CD4-positive, alpha-beta T cell treated with Interferon gamma for 1 hour (primary cell): ENCODE measurements at places on chromosomes 7 and 10.

GRCh38 chr7:104627516-104627915 lies 299.1 kb downstream of the LHFPL3 start:
- DNase-seq: no peak

GRCh38 chr7:81882086-81882485 lies 112.2 kb upstream of the HGF start:
- DNase-seq: no peak

GRCh38 chr7:54813398-54813797 lies 54.4 kb upstream of the SEC61G start:
- DNase-seq: no peak

GRCh38 chr10:80394358-80394916 lies 13.9 kb upstream of the PRXL2A start:
- no peak for DNase-seq

DNA sequence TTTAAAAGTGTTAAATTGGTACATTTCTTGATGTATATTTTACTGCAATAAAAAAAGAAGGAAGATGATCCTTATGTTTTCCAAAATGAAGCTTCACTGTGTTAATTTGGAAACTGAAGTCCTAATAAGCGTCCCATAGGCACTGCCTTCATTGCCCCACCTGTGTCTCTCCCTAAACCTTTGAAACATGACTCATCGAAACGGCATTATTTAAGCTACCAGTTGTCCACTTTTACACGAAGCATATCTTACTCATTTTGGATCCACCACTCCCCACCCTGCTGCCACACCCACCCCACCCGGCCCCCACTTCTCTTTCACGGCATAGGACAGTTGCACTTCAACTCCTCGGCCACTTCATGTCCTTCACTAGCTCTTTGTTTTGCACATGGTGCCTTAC lies 85.5 kb downstream of the KIAA1549 start:
- DNase-seq: no peak

DNA sequence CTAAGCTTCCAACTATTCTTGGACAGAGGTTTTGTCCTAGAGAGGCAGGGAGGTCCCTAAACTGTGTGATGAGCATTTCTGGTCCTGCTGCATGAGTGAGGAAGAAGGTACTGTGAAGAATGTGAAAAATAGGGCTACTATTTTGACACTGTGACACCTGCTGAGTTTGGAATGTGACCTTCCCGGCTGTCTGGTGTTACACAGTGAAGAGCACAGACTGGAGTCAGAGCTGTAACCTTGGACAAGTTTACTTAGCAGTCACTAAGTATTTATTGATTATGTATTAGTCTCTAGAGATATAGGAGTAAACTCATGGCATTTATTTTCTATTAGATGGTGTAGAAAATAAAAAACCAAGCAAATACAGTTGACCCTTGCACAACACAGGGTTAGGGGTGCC lies 12.3 kb downstream of the GOLGA7B start:
- no peak for DNase-seq

DNA sequence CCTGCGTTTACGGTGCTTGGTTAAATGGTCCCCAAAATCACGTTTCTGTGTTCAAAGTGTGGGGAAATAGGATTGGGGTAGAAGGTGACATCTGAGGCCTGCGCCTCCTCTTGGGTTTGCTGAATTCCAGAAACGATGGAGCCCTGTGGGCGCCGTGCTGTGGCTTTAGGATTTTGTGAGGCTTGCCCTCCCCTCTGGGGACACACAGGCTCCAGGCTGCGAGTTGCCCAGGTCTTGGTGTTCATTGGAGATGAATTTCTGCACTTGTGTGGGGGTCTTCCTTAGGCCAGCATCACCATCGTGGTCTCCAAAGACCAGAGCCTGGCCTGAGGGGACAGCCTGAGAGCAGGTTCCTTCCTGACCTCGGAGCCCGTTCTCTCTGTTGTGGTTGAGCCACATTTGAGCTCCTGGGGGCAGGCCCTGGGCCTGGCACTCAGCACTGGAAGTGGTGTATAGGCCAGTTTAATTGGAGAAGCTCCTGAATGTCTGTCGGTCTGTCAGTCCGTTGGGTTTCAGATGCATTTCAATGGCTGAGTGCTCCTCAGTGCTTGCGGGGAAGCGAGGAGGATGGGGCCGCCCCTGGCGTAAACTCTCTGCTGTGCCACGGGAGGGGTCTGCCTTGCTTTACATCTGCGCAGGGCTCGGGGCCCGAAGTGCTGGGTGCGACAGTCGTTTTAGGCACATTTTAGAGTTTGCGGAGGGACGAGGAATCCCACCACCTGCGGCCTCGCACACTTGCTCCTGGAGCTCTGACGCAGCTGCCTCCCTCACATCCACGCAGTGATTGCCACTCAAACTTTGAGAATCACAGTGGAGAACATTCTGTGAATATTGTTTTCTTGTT lies 71.7 kb downstream of the DNAJB6 start:
- no peak for DNase-seq

GRCh38 chr7:13104128-13104527 lies 416.7 kb downstream of the ARL4A start:
- no peak for DNase-seq

DNA sequence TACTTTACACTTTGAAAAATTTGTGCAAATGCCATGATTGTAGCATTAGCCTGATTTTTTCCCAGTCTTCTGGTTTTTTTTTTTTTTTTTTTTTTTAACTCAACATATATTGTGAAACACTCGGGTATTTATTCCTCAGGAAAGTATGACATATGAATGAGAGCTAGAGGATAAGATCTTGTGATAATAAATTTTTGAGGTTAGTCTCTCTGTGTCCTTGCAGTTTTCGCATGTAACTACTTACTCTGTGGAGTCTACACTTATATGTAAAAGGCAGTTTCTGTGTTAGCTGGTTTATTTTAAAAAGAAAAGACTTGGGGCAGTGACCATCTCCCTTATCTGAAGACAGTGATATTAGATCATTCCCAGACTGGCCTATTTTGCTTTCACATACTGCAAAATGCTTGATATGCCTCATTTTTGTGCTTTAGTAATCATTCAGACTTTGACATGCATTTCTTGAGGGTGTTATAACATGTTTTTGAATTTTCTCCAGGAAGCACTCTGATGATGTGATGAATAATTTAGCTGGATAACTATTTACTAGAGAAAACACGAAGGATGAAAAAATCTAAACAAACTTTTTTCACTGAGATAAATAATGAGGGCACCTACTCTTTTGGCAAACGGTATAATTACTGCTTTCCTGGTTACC lies 371.0 kb downstream of the NRG3 start:
- no peak for DNase-seq

DNA sequence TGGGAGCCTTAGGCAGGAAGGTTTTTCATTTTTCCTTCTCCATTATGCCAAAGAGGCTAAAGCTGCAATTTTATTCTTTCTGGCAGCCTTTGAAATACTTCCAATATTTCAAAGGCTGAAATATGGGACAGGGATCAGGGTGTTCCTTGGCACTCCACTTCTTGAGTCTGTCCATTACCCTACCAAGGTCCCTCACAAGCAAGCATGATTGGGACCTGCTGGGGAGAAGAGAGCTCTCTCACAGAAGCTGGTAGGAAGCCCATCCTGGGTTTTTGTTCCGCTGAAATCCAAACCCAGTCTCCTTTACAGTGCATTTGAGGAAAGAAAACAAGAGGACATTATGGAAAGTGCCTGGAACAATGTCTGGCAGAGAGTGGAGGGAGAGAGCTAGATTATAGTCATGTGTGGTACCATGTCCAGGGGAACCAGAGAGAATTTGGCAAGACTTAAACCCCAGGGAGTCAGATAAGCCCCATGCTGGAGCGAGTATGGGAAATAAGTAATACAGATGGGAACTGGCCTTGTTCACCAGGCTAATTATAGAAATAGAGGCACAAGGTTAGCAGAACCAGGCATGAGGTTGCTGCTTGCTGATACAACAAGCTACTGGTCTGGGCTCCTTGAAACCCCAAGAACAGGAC lies 104.7 kb downstream of the LSM5 start:
- no peak for DNase-seq

DNA sequence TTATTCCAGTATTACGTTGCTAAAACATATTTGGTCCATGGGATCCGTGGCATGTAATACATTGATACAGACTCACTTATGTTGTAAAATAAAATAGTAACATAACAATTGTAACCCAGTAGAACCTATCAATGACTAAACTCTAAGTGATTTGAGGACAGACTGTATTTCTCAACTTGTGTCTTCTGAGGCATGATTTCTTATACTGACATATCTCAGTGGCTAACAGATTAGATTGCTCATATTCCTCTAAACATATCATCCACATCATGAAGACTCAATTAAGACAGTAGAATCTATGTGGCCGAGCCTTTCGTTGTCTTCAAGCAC lies 72.3 kb downstream of the CREB5 start:
- no peak for DNase-seq

DNA sequence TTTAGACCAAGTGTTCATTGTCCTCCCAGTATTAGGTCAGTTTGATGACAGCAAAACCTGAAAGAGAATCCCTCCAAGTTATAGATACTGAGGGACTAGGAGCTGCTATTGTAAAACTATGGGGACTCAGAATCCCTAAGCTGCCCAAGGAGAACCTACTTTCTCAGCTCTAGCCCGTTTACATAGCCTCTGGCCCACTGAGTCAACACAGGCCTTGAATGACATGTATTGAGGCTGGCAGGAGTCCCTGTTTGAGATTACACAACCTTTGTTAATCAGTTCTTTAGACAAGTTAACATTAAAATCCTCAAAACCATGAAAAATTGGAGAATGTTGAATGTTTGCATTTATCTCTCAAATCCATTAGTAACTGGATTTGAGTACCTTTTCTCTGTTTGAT lies 1079.0 kb downstream of the KCNMA1 start:
- no peak for DNase-seq

DNA sequence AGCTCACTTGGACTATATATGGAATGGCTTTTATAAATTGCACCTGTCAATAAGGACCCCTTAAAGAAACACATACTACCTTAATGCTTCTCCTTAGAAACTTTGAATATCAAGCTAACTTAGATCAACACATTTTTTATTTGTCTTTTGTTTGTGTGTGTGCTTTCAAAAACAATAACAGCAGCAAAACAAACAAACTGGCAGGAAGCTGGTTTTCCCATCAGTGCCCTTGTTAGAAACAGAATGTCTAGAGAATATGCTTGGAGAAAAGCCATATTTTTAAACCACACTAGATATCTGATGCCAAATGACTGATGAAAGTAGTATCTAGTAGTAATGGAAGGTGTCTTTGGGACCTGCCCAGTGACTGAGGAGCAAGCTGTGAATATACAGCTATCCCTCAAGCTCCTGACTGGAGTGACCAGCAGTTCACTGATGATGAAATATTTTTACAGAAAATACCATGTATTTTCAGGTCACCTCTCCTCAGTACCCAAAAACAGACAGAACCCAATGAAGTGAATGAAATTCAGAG lies 1.0 kb downstream of the PDE1C start:
- DNase-seq: no peak

DNA sequence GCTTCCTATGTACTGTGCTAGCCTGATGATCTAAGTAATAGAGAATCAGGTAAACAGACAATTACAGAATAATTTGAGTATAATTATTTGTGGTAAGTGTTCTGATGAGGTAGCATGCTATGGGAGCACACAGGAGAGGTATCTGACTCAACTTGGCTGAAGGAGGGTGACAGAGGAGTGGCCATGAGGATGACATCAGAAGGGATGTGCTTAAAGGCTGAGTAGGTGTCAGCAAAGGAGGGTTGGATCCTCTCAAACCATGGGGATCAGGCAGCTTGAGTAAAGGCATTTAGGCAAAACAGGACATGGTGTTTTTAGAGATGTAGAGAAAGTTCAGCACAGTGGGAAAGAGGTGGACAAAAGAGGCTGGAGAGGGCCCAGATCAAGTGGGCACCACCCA lies 29.0 kb downstream of the KLHDC10 start:
- no peak for DNase-seq

DNA sequence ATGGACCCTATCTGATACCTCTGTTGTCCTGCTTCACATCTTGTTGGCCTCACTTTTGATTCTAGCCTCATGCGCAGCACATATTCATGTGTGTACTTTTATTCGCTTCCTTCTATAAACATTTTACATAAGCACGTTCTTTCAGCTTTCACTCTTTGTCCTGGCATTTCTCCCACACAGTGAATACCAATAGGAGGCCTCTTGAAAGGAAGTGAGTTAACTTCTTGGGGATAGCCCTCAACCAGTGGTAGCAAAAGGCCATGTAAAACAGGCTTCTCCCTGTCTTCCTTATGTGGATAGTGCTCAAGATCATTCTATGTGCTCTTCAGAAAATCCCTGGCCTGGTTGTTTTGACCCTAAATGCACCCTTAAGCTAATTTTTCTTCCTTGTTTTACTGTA lies 633.9 kb upstream of the MBL2 start:
- DNase-seq: no peak
